ENCODE measurements at places on chromosomes 11 and 22. TPM values are rescaled to one million over a fixed set of nuclear protein-coding genes. Genes with fewer than 3 reads are reported as not detected.

DNA sequence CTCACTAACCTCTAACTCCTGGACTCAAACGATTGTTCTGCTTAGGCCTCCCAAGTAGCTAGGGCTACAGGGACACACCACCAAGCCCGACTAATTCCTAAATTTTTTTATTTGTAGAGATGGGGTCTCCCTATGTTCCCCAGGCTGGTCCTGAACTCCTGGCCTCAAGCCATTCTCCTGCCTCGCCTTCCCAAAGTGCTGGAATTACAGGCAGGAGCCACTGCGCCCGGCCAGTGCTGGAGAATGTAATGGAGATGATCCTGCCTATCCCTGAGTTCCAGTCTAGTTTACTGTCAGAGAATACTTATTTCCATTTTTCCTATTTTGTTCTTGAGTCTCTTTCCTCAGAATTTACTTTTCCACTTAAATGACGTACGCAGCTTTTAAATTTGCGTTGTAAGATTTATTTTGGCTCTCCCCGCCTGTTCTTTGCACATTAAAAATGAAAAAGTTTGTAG lies at the start of gene CHEK1:
TSS of gene CHEK1 (plus strand) at position 408 of the 458 bp plus-strand sequence. CDS start 1,606 bp downstream, outside the sequence.
- peaks cover 4% of the 10 kb centered on the region for H3K4me1 ChIP-seq
- H3K27ac ChIP-seq = peak within 1 kb of the TSS; percentile 97
- H3K27me3 ChIP-seq = no peaks in the 10 kb centered on the region
- H3K36me3 ChIP-seq = peaks cover 27% of the 10 kb centered on the region

DNA sequence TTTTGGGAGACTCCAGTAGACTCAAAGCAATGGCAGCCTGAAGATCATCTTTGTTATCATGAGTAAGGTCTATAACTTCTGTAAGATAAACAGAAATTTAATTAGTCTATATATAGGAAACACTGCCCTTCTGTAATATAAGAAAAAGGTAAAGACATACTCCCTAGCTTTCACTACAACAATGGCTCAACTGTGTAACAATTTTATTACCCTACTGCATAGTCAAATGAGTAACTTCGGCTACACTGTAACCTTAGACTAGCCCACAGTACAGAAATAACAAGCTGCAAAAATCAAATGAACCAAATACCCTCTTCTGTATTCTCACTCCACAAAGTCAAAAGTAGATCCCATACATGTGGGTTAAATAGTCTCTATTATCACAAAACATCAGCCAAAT lies 33.7 kb downstream of the USP28 start:
- no peaks in the 10 kb centered on the region for H3K4me1 ChIP-seq
- no peak overlapping the region for H3K27ac ChIP-seq
- H3K27me3 ChIP-seq = no peaks in the 10 kb centered on the region
- no peak overlapping the region for H3K4me3 ChIP-seq
- peaks cover 25% of the 10 kb centered on the region for H3K36me3 ChIP-seq

- H3K27me3 ChIP-seq = no peaks in the 10 kb centered on the region
- no peaks in the 10 kb centered on the region for H3K36me3 ChIP-seq
- no peak for DNase-seq
- no peak overlapping the region for H3K27ac ChIP-seq
- no peaks in the 10 kb centered on the region for H3K4me1 ChIP-seq
Observed at GRCh38 chr11:58775066-58775708, 43.4 kb upstream of the GLYAT start.

GRCh38 chr11:28353991-28354390 lies 245.8 kb downstream of the METTL15 start:
- no peak overlapping the region for H3K27ac ChIP-seq
- no peak for DNase-seq
- H3K4me1 ChIP-seq = no peaks in the 10 kb centered on the region
- H3K4me3 ChIP-seq = no peak overlapping the region
- no peaks in the 10 kb centered on the region for H3K36me3 ChIP-seq

GRCh38 chr11:61976813-61977475 lies 9.5 kb upstream of the FTH1 start:
- no peaks in the 10 kb centered on the region for H3K27me3 ChIP-seq
- no peak overlapping the region for H3K4me3 ChIP-seq
- no peak for DNase-seq
- peaks cover 30% of the 10 kb centered on the region for H3K4me1 ChIP-seq

DNA sequence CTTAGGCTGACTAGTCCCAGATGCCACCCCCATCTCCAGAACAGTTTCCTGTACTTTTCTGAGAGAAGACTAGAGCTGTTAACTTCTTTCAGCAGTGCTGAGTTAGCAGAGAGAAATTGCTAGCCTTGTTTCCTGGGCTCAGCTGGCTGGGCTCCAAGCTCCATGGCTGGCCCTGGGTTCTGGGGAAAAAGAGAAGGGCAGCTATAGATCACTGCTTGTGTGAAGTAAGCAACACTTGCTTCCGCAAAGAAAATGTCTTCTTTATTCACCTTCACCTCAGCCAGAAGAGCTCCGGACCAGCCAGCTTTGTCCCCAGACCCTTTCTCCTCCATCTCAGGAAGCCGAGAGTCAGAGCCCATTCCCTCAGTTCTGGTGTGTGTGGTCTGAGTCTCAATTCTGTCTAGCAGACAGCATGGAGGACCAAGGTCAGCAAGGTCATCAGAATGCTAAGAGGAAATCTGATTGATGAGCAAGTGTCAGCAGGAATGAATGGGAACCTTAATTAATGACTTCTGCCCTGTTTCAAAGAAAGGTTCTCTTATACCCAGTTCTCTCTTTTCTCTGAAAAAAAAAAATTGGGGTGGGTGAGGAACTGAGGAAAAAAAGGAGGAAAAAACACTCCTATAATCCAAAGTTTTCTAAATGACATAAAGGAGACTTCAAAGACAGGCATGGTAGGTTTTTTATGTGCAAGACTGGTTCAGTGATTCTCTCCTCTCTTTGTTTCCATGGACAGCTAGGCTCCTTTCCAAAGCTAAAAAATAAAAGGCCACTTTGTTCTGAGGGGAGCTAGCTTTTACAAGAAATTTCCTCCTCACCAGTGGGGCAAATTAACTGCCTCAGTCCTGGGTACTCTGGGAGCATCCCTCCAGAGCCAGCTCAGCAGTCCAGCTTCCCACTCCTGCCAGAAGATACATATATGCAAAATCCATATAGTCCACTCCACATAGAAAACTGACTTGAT lies 63.6 kb upstream of the FAM181B start:
- no peaks in the 10 kb centered on the region for H3K36me3 ChIP-seq
- H3K4me3 ChIP-seq = no peak overlapping the region
- H3K4me1 ChIP-seq = no peaks in the 10 kb centered on the region

- no peaks in the 10 kb centered on the region for H3K36me3 ChIP-seq
- no peak overlapping the region for H3K27ac ChIP-seq
- H3K27me3 ChIP-seq = no peaks in the 10 kb centered on the region
- H3K4me1 ChIP-seq = peaks cover 16% of the 10 kb centered on the region
- DNase-seq = peak; percentile 23
Observed at GRCh38 chr11:128235426-128235825, 351.9 kb downstream of the ETS1 start.

DNA sequence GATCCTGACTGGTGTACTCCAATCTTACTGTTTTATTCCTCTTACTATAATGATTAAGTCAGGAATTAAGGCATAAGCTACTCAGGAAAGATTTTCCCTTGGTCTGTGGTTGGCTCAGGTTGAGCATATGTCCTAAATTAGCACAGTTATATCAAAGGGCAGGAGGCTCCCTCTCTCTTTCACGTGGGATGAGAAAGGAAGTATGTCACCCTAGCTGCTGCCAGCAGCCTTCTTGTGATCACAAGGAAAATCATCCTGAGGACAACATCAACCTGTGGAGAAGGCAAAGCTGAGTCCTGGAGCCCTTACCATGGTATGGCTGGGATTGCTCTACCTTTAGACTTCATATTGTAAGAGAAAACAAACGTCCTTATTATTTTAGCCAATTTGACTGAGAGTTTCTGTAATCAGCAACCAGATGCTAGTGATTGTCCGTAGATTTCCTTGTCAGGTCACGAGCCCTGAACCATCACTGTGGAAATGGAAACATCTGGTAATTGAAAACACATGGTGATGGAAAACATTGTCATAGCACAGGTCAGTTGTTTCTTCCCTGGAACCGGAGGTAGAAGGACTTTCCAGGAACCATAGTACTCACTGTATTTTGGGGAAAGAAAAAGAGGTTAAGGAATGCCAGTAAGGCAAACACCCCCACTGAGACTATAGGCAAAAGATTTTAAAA lies 40.6 kb upstream of the DEUP1 start:
- DNase-seq = peak; percentile 41
- H3K27me3 ChIP-seq = no peaks in the 10 kb centered on the region
- H3K4me1 ChIP-seq = no peaks in the 10 kb centered on the region
- no peak overlapping the region for H3K4me3 ChIP-seq
- H3K36me3 ChIP-seq = no peaks in the 10 kb centered on the region

DNA sequence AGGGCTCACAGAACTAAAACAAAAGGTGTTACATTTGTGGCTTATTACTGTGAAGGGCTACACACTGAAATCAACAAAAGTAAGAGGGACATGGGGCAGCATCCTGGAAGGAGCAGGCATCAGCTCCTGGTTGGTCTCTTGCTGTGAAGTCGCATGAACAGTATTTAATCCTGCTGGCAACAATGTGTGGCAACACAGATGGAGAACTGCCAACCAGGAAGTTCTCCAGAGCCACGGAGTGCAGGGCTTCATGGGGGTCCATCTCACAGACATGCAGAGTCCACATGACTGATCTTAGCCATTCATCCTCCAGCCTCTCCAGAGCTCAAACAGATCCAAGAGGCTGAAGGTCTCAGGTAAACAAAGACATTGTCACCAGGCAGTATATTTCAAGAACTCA lies 32.8 kb upstream of the FGF3 start:
- no peaks in the 10 kb centered on the region for H3K4me1 ChIP-seq
- no peak overlapping the region for H3K27ac ChIP-seq
- DNase-seq = no peak
- H3K27me3 ChIP-seq = no peaks in the 10 kb centered on the region
- H3K4me3 ChIP-seq = no peak overlapping the region
- no peaks in the 10 kb centered on the region for H3K36me3 ChIP-seq

DNA sequence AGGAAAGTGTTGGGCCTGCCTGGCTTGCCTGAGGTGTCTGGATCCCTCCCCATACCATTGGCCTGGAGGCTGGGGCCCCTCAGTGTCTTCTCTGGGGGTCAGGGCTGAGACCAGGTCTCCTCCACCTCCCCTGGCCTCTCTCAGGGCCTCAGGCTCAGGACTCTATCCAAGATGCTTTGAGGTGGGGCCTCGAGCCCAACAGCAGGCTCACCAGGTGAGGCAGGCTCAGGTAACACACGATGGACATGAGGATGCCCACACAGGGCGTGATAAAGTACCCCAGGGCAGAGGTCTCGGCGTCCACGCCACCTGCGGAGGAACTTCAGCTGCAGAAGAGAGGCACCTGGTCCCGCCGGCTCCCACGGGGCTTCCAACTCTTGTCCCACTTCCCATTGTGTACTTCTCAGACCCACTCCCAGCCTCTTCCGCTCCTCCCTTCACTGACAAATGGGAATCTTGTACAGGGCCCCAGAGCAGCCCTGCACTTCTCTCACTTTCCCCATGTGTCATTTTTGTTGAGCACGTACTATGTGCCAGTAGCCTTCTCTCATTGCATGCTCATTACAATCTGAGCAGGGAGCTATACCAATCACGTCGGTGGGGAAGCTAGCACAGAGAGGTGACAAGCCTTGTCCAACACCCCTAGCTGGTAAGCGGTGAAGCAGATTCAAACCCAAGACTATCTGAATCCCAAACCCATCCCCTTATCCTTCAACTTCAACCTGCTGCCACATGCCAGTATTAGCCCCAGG lies 3.8 kb downstream of the SLC29A2 start:
- H3K36me3 ChIP-seq = no peaks in the 10 kb centered on the region
- no peak overlapping the region for H3K4me3 ChIP-seq
- no peak overlapping the region for H3K27ac ChIP-seq
- H3K27me3 ChIP-seq = peaks cover 6% of the 10 kb centered on the region

DNA sequence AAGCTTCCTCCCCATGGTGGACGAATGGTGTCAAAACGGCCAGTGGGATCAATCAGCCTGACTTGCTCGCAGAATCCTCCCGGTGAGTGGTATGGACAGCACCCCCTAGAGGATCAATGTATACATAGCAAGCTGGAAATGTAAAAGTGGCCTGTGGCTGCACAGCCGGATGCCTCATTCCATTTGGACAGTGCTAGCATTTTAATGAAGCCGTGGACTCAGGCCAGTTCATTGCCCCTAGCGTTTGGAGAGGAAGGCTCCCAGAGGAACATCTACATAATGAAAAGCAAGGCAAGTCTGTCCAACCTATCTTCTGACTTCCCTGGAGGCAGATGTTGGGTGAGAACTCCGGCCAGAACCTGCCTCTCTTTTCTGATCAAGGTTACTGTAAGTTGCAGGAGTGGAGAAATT lies 942.3 kb downstream of the NTM start:
- no peaks in the 10 kb centered on the region for H3K36me3 ChIP-seq
- no peak overlapping the region for H3K4me3 ChIP-seq
- no peak overlapping the region for H3K27ac ChIP-seq
- DNase-seq = peak; percentile 65

GRCh38 chr11:81092522-81092921 lies 1641.1 kb downstream of the FAM181B start:
- H3K4me1 ChIP-seq = no peaks in the 10 kb centered on the region
- no peak overlapping the region for H3K27ac ChIP-seq
- H3K36me3 ChIP-seq = no peaks in the 10 kb centered on the region

DNA sequence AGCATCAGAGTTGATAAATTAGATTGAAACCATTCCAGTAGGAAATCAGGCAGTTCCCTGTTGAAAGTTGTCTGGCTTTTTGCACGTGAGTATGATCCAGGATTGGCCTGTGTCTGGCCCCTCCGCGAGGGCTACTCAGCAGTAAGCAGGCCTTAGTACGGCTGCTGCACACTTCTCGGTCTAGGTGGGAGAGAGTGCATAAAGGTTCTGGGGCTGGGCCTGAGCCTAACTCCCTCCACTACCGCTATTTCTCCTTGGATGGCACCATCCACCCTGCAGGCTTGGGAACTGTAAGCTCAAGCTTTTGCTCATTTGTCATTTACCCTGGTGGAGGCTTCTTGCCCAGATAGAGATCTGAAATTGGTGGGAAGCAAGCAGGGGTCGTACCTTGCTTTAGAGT lies 22.0 kb downstream of the TUB start:
- no peak overlapping the region for H3K4me3 ChIP-seq
- H3K4me1 ChIP-seq = peaks cover 2% of the 10 kb centered on the region
- no peak for DNase-seq
- H3K36me3 ChIP-seq = peaks cover 87% of the 10 kb centered on the region

GRCh38 chr22:46589141-46589748 lies 30.9 kb upstream of the GRAMD4 start:
- no peak for DNase-seq
- H3K4me1 ChIP-seq = peaks cover 42% of the 10 kb centered on the region
- H3K4me3 ChIP-seq = no peak overlapping the region
- no peak overlapping the region for H3K27ac ChIP-seq

Gene PLAAT3
- polyA plus RNA-seq = 44.0 TPM

Gene NCR3LG1
- 0.67 TPM for polyA plus RNA-seq

Gene FERMT3
- polyA plus RNA-seq = 1.2 TPM

Gene SAA4
- not detected for polyA plus RNA-seq

Gene CHID1
- polyA plus RNA-seq = 231 TPM

Gene TUBA8
- 1.7 TPM for polyA plus RNA-seq

Gene PDGFB
- polyA plus RNA-seq = 0.19 TPM
